ENCODE measurements at places on chromosomes 6 and 20.

DNA sequence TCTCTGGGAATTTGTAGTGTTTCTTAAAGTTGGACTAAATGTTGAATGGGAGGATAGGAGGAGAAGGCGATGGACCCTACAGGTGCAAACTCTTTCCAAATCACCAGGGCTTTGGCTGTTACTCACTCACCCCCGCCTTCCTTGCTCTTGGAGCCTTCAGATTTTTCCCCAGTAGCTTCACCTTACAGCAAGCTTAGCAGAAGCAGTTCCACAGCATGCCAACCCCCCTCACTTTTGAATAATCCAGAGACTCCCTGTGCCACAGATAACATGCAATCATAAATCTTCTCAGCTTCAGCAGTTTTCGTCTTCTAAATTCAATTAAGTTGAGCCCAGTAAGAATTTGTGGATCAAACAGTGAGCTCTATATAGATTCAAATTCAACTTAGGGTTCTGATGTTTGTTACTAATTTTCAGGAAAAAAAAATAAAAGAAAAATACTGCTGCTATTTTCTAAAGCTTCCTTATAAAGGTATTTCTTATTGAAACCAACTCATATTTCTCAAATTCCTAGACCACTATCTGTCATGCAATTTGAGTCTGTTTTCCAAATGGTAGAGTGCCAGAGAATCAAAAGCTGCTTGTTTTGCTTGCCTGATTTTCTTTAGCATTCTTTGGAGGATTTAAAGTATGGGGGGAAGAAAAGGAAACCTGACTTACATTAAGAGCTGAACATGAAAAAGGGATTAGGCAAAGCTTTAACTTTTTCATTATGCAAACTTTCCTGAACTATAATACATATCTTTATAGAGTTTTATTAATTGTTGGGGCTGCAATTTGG is 166.4 kb downstream of the EYA4 start:
- no peak for DNase-seq

DNA sequence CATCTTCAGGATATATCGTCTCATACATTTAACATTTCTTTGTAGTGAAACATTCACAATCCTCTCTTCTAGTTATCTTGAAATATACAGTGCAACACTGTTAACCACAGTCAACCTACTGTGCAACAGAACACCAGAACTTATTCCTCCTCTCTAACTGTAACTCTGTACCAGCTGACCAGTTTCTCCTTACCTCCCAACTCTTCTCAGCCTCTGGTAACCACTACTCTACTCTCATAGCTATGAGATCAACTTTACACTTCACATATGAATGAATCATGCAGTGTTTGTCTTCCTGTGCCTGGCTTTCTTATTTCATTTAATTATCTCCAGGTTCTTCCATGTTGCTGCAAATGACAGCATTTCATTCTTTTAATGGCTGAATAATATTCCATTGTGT is 337.6 kb downstream of the BTBD9 start:
- no peak for DNase-seq

DNA sequence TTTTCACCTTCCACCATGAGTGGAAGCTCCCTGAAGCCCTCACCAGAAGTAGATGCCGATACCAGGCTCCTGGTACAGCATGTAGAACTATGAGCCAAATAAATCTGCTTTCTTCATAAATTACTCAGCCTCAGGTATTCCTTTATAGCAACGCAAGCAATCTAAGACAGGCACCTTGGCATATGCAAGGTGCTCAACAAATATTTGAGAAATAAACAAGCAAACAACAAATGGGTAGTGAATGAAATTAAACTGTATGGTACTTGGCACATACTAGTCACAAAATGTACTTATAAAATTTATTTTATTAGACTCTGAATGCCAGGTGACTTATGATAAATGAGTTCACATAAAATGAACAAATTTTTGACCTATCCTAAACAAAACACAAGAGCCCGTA is 220.3 kb downstream of the MAFB start:
- no peak for DNase-seq

DNA sequence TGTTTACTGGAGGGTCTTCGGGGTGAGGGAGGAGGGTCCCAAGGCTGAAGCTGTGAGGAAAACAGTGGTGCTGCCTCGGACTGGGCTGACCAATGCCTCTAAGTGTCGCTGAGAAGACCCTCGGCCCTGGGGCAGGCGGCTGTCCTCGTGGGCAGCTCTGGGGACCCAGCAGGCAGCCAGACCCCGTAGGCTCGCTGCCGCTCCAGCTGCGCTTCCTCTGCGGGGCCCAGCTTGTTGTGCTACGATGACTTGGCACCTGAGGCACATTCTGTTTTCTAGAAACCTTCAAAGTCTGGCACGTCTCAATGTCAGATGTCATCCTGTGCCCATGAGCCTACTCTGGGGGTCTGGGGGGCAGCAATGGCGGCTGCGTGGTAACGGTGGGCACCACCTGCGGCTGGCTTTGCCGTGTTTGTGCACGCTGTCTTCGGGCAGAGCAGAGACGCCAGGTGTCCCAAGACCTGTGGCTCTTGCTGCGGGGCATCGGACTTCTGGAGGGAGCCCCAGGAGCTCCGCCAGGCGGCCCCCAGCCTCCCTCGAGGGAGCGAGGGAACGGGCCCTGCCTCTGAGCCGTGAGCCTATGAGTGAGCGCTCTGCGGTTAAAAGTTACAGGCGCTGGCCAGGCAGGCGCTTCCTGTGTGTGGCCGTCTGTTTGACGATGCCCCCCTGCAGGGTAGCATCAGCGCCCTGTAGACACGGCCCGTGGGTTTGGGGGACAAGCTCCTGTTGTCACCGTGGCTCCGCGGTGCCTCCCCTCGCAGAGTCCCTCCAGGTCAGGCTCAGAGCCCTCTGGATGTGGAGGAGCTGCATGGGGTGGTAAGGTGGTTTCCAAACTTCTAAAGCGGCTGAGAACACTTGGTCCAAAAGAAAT is 6.8 kb downstream of the SLC17A9 start:
- no peak for DNase-seq

DNA sequence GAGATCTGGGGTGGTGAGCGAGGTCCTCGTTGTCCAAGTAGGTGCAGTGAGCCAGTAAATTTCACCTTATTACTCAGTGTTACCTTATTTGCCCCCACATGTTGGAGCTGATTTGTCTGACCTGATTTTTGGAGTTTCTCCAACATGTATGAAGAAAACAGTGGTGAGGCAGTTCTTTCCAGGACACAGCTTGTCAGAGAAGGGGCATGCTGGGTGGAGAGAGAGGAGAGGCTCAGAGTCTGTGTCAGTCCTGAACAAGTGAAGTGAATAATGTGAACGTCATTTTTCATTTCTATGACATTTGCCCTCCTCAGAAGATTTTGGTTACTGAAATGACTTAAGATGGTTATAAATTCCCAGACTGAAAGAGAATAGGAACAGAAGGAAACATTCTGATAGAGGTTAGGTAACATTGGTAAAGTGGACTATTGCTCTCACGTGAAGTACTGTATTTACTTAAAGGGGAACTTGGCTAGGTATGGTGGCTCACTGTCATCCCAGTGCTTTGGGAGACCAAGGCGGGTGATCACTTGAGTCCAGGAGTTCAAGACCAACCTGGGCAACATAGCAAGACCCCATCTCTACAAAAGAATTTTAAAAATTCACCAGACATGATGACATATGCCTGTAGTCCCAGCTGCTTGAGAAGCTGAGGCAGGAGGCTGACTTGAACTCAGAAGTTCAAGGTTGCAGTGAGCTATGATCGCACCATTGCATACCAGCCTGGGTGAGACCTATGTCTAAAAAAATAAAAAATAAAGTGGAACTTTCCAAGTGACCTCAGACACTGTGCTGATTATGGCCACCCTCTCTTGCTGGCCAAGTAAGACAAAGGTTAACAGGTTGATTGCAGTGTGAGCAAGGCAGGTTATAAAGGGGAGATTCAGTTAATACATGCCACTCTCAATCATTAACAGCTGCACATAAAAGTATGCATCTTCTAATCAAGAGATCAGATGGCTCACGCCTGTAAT is 184.3 kb downstream of the EDN1 start:
- no peak for DNase-seq

DNA sequence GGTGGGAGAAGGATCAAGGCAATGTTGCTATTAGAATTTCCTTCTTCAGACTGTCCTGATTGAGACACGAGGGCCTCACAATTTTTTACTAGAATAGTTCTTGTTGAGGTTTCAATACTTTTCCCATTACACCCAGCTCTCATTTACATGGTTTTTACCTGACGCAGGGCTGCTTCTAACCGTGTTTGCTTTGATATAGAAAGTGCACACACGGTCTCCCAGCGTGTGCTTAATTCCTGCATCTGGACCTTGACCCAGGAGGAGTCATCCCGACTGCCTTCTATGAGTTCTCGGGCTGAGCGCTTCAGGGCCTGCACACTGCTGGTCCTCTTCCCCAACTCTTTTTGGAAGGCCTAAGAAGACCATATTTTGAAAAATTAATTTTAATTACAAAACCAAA is 160.2 kb downstream of the DST start:
- DNase-seq = no peak

DNA sequence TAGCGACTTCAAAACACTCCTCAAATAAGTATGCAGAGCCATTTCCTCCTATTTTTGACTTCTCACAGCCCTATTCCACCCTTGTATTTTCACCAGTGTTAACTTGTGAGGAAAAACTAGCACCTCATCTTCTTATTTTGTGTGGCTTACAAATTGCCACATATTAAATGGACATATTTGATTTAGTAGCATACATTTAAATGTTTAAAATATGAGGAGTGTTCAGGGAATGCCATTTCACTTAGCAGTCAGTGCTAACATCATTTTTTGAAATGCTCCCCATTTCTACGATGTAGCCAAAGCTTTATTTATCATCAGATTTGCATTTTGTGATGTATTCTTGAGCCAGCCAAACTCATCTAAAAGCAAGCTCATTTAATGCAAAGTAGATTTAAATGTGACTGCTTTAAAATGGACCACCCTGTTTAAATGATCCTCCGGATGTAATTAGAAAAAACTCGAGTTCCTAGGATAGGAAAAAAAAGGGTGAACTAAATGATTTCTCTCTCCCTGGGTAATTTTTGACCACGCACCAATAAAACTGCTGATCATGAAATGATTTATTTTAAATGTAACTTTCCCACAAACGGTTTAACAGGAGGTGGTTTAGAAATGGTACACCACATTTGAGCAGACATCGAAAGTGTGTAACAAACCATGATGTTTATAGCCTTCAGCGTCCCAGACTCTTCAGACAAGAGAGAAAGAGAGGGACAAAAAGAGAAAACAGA is 172.6 kb downstream of the CD83 start:
- no peak for DNase-seq

- no peak for DNase-seq
Observed at GRCh38 chr6:10861086-10861485, 20.8 kb downstream of the GCM2 start.

DNA sequence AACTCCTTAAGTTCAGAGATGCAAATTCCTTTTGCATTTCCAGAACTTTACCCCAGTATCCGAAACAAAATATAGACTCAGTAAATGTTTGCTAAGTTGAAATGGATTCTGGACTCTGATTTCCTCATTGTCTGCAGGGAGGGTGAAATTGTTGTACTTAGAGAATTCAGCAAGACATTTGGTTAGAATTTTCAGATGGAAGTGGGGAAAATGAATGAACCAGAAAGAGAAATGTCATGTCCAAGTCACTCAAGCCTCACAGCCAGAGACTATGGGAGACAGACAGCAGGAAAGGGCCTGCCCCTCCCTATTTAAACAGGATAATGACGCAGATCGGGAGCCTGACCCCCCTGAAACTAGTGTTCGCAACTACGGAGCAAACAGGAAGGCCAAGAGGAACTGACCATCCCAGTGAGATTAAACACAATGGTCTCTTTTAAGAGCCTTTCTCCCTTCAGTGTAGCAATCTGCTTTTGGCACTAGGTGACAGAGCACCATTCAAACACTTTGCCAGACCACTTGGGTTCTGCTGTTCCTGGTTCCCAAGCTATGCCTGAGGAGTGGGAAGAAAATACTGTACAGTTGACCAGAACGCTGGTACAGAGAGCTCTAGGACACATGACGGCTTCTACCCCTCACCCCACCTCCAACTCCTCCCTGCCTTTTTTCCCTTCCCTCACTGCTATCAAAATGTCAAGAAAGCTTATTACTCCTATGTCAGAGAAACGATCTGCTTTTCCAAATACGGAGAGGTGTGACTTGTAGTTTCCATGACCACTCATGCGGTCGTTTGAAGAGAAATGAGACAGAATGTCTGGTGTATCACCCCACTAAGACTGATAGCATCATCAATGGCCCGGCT is 13.7 kb downstream of the NEDD9 start:
- DNase-seq = no peak

DNA sequence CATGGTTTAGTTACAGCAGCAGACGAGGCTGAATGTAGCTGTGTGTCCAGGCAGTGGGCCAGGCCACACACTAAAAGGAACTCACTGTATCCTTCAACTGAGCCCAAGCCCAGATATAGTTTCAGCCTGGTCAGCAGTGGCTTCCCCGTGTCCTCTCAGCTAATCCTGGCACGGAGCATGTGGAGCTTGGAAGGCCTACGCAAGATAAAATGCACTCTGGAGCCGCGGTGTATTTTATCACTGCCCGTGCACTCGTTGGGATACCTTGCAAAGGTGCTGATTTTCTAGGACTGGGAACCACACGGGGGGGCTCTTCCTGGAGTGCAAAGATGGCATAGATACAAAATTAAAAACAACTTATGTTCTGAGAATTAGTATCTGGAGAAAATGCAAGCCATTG is 48.4 kb upstream of the IYD start:
- no peak for DNase-seq

- DNase-seq = no peak
Observed at GRCh38 chr20:14386726-14387125, 49.3 kb upstream of the FLRT3 start.

DNA sequence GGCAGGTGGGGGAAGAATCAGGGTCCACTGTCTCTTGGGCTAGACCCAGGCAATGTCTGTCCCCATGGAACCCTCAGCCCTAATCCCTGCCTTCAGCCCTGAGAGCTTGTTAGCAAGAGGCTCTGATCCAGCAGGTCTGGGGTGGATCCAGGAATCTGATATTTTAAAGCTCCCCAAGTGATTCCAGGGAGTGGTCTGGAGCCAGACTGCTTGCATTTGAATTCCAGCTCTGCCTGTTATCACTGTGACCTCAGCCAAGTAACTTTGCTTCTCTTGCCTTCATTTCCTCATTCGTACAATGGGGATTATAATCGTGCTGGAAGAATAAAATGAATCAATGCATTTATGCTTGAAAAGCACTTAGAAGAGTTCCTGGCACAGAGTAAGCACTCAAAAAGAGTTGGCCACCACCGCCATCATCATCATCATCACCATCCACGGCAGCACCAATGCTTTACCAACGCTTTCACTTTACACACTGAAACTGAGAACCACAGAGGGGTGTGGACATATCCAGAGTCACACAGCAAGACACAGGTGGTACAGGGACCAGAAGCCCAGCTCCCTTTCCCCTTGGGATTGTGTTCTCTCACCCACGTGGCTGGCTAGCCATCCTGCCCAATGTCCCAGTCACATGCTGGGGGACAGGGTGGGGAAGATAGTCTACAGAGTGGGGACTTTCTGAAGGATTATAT is 75.7 kb upstream of the RALY start:
- DNase-seq = no peak

Measured in HFF-Myc (cell line).